T-cell (primary cell): ENCODE measurements at places on chromosomes 6 and 20. TPM values are rescaled to one million over a fixed set of nuclear protein-coding genes. Genes with fewer than 3 reads are reported as not detected.

Gene HLA-DRB1
- total RNA-seq = 35.3 TPM

Gene TP53TG5
- total RNA-seq = 0.23 TPM

Gene ELOVL5
- 71.5 TPM for total RNA-seq

Gene ME1
- total RNA-seq = 0.47 TPM

Gene HCRTR2
- total RNA-seq = not detected

- DNase-seq = no peak
Observed at GRCh38 chr6:77463861-77464494, 687 bp upstream of the HTR1B start.

DNA sequence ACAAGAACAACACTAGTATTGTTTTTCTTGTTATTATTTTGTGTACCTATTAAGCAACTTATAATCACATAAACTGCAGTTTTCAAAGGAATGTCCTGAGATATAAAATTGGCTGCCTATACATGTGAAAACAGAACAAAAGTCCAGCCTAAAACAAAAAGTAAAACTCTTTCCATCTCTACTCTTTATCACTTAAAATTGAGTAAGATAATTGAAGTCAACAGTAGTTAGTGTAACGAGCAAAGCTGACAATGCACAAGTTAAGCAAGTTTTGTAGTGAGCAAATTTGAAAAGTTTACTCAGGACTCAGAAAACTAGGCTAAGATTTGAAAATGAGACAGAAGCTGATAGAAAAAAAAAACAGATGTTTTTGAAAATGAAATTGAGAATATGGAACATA, 941.4 kb upstream of the MAN1A1 start:
- DNase-seq = no peak

DNA sequence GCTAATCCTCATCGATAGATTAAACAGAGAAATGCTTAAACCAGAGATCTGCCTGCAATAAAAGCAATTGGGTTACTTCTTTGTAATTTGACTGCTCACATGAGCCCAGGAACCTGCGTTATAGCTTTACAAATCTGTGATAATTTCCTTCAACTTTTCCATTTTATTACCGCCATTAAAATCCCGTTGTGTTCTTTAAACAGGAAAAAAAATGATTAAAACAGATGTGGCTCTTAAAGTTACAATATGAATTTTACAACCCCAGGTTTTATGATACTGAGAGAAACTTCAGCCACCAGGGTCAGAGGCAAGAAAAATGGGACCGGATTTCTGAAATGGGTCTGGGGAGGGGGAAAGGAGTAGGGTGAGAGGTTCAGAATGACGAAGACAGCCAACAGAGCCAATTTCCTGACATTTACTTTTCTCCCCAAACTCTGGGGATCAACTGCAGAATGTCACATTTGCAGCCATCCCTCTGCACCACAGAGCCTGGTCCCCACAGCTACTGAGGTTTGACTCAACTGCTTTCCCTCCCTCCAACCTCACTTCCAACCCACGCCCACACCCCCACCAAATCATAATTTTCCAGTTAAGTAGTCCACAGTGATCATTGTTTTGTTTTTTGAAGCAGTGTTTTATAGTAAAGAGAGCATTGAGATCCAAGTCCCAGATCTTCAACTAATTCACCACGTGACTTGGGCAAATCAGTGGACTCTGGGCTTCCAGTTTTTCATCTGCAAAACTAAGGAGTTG, 77.6 kb upstream of the EYA2 start:
- no peak for DNase-seq

DNA sequence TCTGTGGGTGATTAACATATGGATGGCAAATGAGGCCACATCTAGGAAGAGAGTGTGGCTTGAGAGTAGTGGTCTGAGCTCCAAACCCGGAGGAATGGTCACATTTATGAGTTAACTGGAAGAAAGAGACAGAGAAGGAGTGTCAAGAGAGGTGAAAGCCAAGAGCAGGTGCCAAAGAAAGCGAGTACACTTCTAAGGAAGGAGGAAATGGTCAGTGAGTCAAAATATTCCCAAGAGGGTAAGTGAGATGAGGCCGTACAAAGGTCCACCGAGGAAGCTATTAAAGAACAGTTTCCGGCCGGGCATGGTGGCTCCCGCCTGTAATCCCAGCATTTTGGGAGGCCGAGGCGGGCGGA, 104.5 kb upstream of the RNF24 start:
- DNase-seq = no peak
